ENCODE measurements at places on chromosomes 5 and 9.

DNA sequence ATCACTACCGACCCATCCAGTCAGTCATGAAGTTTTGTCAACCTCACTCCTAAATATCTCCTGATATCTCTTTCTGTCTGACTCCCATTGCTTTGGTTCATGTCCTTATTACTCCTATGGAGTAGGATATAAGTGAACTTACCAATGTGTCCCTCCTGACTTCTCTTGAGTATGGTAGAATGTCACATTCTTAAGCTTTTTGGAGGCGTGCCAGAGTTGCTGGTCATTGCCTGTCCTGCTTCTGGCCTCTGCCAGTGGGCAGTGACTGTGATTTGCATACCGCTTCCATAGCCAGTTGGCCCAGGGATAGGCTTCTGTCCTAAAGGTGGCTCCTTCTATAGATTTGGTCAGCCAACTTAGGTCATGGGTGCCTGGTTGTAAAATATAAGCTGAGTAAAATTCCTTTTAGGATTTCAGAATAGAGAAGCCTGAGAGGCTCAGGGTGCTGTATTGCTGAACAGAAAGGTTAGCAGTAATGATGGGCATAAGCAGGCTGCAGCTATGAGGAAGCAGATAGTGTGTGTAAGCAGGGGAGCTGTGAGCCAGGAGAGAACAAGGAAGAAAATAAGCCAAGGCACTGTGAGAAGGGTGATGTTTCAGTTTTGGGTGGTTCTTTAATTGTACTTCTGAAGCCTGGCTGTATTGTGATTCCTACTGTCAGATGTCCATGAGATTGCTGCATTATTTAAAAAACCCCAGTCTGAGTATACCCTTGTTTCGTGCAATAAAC lies 16.1 kb upstream of the MARCHF3 start:
- no peak for DNase-seq

DNA sequence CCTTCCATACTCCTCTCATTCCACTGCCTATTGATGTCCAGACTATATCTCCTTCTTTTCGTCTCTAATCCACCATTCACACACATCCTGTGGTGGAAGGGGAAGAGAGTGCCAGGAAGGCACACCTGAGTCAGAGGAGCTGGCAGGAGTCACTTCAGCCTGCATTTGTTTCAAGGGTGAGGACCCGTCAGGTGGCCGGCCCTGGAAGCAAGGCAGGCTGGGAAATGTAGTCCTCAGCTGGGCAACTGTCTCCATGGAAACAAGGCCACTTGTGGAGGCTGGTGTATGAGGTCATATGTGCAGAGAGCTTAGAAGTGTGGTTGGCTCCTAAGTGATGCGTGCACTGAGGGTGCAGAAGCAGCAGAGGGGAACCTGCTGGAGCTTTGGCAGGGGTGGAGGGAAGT lies 278.4 kb downstream of the NSG2 start:
- no peak for DNase-seq

DNA sequence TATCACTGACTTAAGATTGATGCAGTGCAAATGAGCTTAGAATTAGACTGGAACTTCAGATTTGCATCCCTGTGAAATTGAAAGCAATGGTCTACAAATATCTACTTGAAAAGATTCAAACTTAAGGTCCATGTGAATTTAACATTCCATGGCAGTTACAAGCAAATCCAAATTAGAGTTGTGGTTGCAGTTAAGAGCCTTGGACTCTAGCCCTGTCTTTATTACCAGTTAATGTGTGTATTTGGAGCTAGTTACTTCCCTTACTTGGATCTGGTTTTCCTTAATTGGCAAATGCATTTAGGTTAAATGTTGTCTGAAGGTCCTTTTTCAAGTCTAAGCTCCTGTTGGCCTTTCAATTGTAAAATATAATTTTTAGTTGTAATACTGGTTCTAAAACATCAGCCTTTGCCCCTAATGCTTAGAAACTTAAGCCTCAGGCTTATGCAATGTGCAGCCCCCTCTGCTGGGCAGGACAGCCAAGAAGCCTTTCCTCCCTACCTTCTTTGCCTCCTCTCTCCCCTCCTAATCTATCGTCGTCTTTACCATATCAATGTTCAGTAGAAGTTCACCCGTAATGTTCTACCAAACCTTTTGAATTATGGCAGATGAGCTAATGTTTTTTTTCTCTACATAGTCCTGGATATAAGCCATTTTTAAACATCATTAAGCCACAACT lies 59.5 kb downstream of the ERMP1 start:
- DNase-seq: no peak

- no peak for DNase-seq
Measured at GRCh38 chr5:80072103-80073073, 37.2 kb downstream of the THBS4 start.

DNA sequence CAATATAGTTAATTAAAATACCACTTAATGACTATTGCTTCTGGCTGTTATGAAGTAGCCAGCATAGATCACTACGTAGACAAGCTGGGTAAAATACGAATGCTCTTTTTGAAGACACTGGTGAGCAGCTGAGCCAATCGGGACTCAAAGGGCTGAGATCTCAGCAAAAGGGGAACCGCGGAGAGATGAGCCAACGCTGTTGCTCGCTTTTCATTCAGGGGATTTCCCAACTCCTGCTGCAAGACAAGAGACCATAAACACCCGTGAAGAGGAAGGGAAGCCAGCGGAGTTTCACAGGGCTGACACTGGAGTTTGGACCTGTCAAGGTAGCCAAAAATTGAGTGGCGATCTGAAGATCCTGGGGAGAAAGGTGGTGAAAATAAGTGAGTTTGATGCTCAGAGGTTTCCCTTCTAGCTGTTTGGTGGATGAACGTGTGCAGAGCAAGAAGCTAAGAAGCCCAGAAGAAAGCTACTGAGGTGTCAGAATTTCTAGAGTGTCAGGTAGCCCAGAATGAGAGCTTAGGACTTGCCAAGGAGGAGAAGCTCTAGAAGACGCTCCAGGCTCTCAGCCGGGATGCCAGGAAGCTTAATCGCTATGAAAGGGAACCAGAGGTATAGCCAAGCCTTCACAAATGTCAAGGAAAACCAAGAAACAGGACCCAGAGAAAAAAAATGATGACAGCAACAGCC lies 79.6 kb upstream of the RNU6ATAC start:
- no peak for DNase-seq

DNA sequence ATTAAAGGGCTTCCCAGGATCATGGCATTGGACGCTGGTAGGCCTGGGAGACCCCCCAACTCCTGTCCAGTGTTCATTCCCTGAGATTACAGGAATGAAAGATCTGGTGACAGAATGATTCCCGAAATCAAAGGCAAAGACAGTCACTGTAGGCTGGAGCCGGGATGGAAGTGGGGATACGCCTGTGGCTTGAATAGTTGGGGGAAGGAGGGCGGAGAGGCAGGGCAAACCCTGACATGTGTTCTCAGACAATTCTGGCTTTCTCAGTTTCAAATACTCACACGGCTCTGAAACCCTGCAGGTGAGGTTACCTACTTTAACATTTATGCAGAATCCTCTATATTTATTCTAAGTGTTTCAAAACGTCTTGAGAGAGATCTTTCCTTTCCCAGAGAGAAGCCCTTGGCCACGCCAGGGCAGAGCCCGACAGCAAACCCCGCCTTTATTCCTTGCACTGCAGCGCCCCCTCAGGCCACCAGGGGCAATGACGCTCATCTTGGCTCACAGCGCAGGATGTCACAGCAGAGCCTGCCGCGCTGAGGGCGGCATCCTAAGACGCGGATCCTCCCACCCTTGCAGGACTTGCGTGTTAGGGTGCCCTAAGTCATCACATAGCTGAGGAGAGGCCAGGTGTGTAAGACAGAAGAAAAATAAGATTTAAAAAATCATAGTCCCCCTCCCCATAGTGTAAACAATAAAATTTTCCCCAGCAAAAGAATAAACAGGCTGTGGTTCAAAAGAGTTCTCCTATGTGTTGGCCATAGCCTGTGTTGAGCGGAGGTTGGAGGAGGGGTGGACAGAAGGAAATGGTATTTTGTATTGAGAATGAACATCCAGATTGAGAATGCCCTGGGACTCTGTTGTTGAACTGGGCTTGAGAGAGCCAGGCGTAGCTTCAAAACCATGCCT lies 284.5 kb downstream of the NTRK2 start:
- DNase-seq: peak; percentile 16

DNA sequence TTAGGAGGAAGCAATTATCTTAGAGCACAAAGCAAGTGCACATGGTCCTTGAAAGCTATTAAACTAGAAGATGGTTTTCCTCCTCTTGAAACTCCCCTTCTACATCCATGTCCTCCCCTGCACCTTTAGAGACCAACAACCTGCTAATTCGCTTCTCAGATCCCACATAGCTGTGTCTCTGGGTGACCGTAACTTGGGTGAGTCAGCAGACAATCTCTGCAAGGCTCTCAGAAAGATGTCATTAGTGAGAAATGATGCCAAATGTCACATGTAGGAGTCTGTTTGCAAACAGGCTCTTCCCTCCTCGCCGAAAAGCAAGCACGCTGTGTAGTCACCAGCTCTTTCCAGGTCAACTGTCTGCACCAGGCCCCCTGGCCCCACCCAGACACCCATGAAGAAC lies 291.8 kb downstream of the SLIT3 start:
- no peak for DNase-seq

DNA sequence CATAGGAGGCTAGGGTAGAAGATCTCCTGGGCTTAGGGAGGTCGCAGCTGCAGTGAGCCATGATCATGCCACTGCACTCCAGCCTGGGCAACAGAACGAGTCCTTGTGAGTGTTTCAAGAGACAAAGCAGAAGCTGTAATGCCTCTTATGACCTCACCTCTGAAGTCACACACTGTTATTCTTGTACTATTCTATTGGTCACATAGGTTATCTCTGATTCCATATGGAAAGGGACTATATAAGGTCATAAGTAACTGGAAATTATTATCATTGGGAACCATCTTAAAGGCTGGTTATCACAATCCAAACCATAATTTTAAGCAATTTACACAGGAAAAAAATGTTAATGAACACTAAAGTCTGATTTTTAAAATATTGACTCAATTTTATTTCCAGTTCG lies 17.9 kb upstream of the AFF4 start:
- DNase-seq: no peak

DNA sequence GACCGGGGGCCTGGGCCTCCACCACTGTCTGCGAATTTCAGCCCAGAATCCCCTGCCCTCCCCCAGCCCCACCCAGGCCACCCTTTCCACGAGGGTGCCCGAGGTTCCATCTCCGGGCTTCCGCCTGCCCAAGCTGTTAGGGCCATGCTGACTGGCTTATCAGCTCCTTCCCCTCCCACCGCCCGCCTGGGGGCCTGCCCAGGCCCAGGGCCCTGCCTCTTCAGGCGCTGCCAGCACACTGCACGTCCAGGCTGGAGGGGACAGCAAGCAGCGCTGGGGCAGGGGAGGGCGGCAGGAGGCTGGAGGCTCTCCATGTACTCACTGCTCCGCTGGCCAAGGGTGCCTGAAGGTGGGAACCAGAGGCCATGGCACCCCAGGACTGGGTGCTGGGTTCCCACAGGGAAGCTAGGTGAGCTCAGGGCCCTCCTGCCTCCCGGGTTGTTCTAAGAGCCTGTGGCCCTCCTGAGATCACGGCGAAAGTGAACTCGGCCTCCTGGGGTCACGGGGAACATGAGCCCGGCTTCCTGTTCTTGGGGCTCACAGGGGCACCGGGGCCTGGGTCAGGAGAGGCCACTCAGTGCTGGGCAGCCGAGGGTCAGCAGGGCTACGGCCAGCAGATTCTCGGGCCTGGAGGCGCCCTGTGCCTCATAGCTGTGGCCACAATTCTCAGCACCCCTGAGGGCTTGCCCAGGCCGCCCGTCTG lies 57.7 kb upstream of the EGFL7 start:
- DNase-seq: no peak

GRCh38 chr9:108436448-108436847 lies 419.3 kb downstream of the ACTL7B start:
- no peak for DNase-seq

DNA sequence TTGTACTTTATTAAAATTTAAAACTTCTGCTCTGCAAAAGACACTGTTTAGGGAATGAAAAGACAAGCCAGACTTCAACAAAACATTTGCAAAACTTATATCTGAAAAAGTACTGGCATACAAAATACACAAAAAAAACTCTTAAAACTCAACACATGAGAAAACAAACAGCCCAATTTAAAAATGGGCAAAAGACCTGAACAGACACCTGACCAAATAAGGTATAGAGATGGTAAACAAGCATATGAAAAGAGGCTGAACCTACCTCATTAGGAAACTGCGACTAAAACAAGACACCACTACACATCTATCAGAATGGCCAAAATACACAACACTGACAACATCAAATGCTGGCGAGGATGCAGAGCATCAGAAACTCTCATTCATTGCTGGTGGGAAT lies 54.4 kb upstream of the LMX1B start:
- no peak for DNase-seq

DNA sequence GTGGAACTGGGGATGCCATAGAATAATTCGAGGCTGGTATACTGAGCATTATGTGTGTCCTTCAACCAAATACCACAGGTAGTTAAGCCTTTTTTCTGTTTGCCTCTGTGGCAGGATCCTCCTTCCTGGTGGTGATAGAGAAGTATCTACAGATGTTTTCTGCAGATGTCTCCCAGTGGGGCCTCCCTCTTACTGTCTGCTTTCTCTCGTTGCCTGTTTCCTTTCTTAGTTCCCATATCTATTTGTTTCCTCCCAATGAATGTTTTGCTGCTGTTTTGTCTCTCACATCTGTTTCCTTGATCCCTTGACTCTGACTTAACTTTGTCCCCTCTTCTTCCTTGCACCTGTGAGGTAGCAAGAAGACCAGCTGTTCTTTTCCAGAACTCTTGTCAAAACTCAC lies 130.9 kb upstream of the NUDT12 start:
- DNase-seq: no peak

DNA sequence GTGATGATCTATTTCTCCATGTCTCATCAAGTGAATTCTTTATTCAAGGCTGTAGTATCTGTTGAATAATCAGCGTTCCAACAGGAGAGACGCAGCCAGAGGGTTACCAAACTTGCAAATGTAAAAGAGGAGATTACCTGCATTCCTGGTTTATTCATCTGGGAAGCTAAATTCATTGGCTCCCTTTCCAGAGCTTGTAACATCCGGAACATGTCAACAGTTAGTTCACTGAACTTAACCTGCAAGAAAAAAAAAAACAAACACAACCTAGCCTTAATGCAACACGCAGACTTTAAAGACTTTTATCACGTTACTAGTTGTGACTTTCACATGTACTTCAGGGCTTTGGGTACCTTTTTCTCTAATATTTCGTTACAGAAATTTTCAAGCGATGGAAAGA lies 62.4 kb upstream of the GOLGA1 start:
- DNase-seq: no peak

DNA sequence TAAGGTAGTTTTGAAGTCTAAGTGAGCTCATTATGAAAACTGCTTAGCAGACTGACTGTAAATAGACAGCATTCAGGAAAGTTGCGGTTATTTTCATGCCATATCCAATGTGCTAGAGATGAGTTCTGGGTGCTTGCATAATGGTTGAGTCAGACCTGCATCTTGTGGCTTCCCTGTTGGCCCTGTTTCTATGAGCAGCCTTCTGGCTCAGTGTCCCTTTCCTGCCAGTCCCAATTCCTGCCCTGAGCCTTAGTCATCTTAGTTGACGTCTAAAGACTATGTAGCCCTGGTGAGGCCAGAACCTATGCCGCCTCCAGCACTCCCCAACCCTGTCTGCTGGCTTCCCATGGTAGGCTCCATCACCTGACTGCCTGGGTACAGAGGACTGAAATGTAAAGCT lies 76.3 kb upstream of the TNFSF8 start:
- DNase-seq: no peak
